ENCODE measurements at places on chromosomes 7 and 10. TPM values are rescaled to one million over a fixed set of nuclear protein-coding genes. Genes with fewer than 3 reads are reported as not detected.

GRCh38 chr7:6271694-6272440, 557 bp downstream of the CYTH3 start:
- DNase-seq: no peak

GRCh38 chr7:28096713-28097112, 83.9 kb downstream of the JAZF1 start:
- no peak for DNase-seq

DNA sequence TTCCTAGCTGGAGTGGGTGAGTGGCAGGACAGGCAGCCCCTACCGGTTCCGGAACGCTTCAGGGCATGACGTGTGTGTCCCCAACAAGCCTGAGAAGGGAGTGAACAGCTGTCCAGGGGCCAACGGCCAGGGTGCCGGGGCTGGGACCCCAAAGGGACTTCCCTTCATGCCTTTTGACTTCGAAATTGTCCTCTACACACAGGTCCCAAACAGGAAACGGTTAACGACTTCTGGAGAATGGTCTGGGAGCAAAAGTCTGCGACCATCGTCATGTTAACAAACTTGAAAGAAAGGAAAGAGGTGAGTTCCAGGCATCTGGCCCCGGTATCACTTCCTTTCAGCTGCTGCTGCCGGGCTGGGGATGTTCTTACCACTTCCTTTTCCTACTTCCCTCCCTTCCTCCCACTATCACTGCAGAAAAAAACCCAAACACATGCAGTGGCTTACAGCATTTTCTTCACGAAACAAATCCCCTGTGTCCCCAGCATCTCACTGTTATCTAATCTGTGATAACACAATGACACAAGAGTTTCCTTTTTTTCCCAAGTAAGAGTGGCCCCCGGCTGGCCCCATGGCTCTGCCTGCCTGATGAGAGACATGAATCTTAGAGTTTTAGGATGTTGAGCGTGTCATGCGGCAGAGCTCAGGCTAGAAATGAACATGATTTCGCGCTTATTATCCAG, 63.2 kb downstream of the MKI67 start:
- no peak for DNase-seq

- no peak for DNase-seq
These were observed 64.0 kb upstream of the DNAJB12 start for GRCh38 chr10:72418679-72419078.

DNA sequence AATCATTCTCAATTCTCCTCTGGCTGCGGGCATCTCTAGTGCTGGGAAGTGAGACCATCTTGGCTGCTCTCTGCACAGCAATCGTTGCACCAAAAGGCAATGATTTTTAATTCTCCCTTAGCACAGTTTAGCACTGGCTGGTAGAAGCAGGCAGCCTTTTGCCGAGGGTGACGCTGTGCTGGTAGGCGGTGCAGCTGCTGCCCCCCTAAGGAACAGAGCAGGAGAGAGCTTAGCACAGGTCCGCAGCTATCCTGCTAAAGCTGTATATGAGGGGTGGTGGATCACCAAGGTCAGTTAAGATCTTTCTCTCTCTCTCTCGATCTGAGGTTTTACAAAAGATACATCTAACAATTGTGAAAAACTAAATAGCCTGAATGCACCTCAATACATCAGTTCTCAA, 390.1 kb downstream of the GATA3 start:
- DNase-seq: no peak

- DNase-seq: no peak
These were observed 227.0 kb downstream of the TRIL start for GRCh38 chr7:28731092-28731658.

HMX2 gene
- not detected for total RNA-seq

OPN4 gene
- not detected for total RNA-seq

GRCh38 chr7:46139079-46139478, 218.0 kb upstream of the IGFBP3 start:
- DNase-seq: no peak

GRCh38 chr7:6160191-6160623, 112.2 kb downstream of the CYTH3 start:
- no peak for DNase-seq

DNA sequence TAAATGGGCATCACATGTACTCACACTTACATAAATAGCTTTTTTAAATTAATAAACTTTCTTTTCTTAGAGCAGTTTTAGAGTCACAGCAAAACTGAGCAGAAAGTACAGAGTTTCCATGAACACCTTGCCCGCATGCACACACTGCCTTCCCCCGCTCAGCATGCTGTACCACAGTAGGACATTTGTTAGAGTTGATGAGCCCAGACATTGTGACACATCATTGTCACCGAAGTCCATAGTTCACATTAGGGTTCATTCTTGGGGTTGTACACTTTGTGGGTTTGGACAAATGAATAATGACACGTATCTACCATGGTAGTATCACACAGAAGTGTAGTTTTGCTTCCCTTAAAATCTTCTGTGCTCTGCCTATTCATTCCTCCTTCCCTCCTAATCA, 23.7 kb downstream of the UBN2 start:
- DNase-seq: no peak

DNA sequence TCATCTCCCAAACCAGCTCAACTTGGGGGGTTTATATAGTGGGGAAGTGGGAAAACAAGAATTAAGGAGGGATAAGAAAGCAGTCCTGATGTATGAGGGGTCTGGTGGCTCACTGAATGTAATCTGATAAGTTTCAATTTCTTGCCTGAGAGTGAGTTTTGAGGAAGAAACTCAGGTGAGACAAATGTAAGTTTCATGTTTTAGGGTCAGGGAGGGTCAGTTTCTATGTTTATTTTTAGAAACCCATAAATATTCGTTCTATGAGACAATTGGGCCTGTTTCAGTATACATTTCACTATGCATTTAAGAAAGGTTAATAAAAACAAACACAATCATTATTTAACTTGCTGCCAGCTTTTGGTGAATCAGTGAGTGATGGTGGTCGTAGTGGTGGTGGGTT, 128.0 kb upstream of the MBL2 start:
- DNase-seq: no peak

DNAH11 gene
- total RNA-seq: 1.7 TPM

- no peak for DNase-seq
These were observed 319 bp upstream of the STX1A start for GRCh38 chr7:73719806-73720169.

GRCh38 chr7:24821045-24821753, 63.9 kb upstream of the GSDME start:
- DNase-seq: no peak

- DNase-seq: no peak
These were observed 63.0 kb downstream of the CUX1 start for GRCh38 chr7:101880282-101881054.

C1GALT1 gene
- 29.0 TPM for total RNA-seq

DNA sequence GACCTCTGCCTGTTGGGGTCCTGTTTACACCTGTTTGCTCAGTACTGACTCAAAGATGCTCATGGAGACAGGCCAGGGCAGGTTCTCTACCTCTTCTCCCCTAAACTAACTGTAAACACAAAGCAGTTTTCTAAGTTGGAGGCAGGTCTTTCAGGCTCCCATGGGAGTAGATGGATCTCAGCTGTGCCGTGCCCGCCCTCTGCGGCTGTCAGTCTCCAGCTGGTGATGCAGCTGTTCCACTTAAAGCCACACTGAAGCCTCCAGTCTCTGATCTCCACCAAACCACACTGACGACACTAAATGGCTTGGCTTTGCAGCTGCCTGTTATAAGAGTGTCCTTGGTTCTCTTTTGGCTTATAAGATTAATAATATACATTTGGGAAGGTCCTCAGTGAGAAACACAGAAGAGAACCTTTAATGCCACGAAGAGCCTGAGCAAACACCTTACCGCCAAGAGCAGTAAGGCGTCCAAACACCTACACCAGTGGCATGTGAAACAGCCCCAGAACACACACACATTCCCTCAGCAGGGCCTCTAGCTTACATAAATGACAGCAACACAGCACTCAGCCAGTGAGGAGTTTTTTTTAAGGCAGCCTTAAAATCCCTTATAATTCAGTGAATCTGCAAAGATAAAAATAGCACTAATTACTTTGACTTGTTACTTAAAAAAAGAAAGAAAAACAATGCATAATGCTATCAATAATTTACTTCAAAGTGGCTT, 60.4 kb upstream of the KCNIP2 start:
- DNase-seq: no peak

GRCh38 chr10:60555700-60556099, 166.0 kb upstream of the ANK3 start:
- DNase-seq: no peak

KCP gene
- total RNA-seq: 1.2 TPM

TMEM139 gene
- total RNA-seq: not detected

GRCh38 chr7:100878685-100879084, 3.8 kb downstream of the SRRT start:
- no peak for DNase-seq

MYO3A gene
- 0.25 TPM for total RNA-seq

DNA sequence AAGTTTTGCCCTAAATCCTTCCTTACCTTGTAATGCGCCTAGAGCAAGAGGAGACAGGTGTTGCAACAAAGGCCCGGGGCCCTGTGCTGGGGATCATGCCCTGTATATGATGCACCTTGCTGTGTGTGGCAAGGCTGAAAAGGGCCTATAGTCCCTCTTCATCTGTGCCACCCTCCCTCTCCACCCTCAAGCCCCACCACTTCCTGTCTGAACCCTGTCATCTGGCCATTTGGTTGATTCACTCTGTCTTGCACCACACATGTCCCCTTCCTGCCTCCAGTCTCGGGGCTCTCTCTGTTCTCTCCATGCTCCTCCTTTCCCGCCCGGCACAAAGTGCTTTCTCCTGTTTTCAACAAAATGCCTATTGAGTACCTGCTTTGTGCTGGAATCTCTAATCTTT, 11.5 kb upstream of the MALSU1 start:
- DNase-seq: no peak

GRCh38 chr10:47277352-47278151, 22.4 kb upstream of the GDF10 start:
- peak; percentile 82 for DNase-seq

DNA sequence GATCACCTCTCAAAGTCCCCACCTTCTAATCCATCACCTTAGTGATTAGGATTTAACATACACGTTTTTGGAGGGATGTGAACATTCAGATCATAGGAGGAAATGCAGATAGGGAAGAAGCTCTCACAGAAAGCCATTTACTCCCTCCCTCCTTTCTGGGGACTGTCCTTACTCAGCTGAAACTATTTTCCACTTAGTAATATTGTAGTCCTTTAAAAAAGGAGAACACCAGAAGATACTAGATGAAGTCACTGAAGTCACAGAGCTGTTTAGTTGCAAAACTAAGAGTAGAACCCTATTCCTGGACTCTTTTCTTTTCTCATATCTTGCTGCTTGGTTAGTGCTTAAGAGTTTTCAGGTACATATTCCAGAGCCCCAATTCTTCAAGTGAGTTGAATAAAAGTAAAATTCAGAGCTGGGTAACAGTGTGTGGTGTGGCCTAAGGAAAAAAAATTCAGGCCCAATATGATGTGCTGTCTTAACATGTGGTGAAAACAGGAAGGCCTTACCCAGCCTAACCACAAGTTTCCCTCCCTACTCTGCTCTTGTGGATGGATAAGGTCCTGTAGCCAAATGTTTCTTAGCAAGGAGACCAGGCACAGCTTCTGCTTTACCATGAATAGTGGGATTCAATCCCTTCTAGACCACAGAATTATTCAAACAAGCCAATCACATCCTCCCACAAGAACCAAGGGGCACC, 135.7 kb downstream of the INHBA start:
- no peak for DNase-seq

- no peak for DNase-seq
These were observed 121.4 kb downstream of the POU6F2 start for GRCh38 chr7:39099146-39099545.

DNA sequence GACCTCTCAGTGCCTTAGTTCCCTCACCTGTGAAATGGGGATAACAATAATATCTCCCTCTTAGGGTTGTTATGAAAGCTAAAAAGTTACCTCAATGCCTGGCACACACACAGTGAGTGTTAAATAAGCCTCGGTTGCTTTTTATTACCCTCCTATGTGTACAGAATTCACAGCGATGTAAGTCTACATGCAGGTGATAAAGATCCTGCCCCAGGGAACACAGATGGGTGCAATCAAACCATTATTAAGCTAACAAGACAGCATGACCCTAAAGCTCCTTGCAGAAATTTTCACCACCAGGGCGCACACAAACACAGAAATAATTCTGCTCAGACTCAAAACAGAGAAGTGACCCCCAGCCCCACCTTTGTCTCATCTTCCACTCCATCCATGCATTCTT, 261.9 kb downstream of the SNX10 start:
- DNase-seq: no peak

INA gene
- total RNA-seq: 3.9 TPM

OSBPL3 gene
- 59.2 TPM for total RNA-seq

DNA sequence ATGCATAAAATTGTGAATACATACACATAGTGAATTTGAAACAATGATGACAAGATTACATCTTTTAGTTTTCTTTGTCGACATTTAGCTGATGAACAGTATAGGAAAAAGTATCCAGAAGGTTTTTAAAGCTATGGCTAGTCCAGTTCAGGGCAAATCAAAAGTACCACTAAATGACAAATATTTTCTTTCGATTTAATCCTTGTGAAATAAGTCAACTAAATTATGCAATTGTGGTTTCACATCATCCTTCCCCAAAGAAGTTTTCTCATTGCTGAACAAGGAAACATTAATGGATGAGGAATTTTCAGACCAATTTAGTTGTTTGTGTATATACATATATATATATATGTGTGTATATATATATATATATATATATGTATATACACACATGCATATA, 774.0 kb downstream of the DNAJB9 start:
- no peak for DNase-seq

GRCh38 chr7:36506820-36507219, 117.2 kb downstream of the ANLN start:
- no peak for DNase-seq

DNA sequence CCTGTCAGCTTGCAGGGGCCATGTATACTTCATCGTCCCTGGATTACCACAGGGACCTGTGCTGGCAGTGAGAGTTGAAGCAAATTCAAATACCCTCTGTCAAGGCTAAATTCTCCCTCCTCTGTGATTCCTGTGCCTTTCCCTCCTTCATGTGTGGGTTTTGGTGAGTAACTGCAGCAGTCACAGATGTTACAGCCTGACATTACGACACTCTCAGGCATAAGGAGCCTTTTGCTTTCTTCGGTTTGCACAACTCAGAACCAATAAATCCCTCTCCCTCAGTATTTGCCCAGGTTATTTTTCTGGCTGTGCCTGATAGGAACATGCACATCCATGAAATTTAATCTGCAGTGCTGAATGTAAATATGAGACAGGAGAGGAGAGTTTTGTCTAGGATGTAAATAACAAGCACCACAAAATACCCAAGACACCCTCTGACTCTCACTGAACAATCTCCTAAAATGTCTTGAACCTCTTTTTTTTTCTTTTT, 997.2 kb upstream of the GHITM start:
- DNase-seq: no peak

- DNase-seq: no peak
These were observed 38.1 kb upstream of the PIK3AP1 start for GRCh38 chr10:96758423-96758822.

- peak; percentile 87 for DNase-seq
These were observed 389.0 kb upstream of the PODXL start for GRCh38 chr7:131945313-131945911.

- no peak for DNase-seq
These were observed 64.7 kb downstream of the DIP2C start for GRCh38 chr10:624605-625332.

OGDHL gene
- total RNA-seq: 3.4 TPM

Measured in vagina (tissue), 2 donors.